H1 (cell line): ENCODE measurements at places on chromosomes 13 and 19. TPM values are rescaled to one million over a fixed set of nuclear protein-coding genes. Genes with fewer than 3 reads are reported as not detected.
A peak's percentile ranks its signal among the peaks of the same experiment; 100 is the strongest.

- no peaks in the 10 kb centered on the region for H3K27me3 ChIP-seq
- H3K4me1 ChIP-seq: peaks cover 19% of the 10 kb centered on the region
- H3K4me3 ChIP-seq: no peak overlapping the region
- peak; percentile 89 for DNase-seq
- H3K36me3 ChIP-seq: peaks cover 9% of the 10 kb centered on the region; the same call in 1 of the 2 replicates
Measured at GRCh38 chr19:56105090-56105701, 15.9 kb downstream of the ZNF787 start.

DNA sequence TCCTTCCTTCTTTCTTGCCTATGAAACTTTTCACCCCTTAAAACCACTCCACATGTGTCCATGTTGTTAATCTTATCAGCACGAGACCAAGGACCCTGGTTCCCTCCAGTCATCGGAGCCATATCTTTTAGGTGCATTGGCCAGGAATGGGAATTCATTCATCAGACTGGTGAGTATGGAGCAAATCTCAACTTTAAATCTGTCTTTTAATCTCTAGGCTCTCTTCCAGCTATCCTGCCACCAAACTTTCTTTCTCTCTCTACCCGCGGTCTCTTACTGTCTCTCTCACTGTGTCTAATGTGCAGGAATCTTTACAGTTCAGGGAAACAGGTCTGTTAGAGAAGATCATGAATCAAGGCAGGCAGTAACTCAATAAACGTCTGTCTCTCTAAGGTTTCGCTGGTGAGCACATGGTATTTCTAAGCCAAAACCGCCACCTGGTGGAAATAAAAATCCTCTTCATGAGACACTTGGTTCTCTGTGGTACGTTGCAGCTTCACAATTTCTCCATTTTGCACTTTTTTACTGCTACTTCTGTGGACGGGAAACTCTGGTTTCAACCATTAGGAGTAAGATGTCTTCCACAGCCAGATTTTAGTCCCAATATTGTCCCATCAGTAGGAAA is 16.1 kb downstream of the LGALS16 start:
- peak; percentile 15 for DNase-seq
- no peak overlapping the region for H3K4me3 ChIP-seq
- H3K27ac ChIP-seq: no peak overlapping the region
- no peaks in the 10 kb centered on the region for H3K4me1 ChIP-seq
- H3K27me3 ChIP-seq: no peaks in the 10 kb centered on the region

DNA sequence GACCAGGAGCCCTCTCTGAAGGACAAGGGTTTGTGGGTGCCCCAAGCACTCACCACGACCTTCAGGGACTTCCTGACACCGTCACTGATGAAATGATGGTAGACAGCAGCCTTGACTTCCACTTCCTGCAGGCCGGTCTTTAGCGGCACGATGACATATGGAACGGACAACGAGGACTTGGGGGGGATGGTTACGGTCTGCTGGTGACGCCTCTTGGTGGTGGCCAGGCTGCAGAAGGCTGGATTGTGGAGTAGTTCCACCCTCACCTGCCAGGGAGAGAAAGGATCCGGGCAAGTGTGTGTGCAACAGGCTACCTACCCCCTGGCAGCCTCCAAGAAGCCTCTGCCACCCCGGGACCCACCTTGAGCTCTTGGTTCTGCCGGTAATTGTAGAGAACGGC is 23.2 kb downstream of the C3 start:
- no peak for DNase-seq
- no peaks in the 10 kb centered on the region for H3K27me3 ChIP-seq
- no peak overlapping the region for H3K4me3 ChIP-seq
- H3K4me1 ChIP-seq: no peaks in the 10 kb centered on the region

DNA sequence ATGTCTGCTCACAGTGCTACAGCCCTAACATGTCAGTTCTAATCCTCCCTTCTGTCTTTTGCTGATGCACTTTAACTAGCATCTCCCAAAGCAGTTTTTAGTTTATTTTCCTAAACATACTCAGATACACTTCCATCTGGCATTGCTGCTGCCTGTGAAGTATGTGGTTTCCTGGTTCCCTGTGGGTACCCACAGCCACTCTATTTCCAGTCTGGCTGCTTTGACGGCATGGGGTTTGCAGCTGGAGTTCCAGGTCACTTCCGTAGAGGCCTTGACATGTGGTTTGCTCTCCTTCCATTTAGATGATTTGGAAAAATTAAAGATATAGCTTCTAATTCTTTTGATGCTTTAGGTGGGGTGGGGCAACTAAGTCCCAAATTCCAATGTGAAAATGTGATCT is 375.5 kb downstream of the PCDH20 start:
- no peak overlapping the region for H3K27ac ChIP-seq
- no peak for DNase-seq
- H3K4me1 ChIP-seq: no peaks in the 10 kb centered on the region
- H3K4me3 ChIP-seq: no peak overlapping the region

DNA sequence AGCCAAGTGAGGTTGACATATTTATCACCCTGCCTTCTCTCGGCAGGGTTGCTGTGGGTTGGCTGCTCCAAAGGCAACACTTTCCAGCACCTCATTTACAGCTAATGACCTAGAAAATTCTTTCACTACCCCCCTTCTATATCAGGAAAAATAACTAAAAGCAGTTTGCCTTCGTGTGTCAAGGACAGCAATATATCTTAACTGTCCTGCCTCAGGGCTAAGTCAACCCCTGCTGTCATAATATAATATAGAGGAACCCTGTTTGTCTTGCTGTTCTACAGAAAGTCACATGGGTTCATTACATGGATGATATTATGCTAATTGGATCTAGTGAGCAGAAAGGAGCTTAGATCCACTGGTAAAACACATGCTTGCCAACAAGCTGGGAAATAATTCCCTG is 28.1 kb upstream of the USP12 start:
- H3K36me3 ChIP-seq: no peaks in the 10 kb centered on the region
- H3K27ac ChIP-seq: no peak overlapping the region
- no peaks in the 10 kb centered on the region for H3K27me3 ChIP-seq
- H3K4me3 ChIP-seq: no peak overlapping the region

DNA sequence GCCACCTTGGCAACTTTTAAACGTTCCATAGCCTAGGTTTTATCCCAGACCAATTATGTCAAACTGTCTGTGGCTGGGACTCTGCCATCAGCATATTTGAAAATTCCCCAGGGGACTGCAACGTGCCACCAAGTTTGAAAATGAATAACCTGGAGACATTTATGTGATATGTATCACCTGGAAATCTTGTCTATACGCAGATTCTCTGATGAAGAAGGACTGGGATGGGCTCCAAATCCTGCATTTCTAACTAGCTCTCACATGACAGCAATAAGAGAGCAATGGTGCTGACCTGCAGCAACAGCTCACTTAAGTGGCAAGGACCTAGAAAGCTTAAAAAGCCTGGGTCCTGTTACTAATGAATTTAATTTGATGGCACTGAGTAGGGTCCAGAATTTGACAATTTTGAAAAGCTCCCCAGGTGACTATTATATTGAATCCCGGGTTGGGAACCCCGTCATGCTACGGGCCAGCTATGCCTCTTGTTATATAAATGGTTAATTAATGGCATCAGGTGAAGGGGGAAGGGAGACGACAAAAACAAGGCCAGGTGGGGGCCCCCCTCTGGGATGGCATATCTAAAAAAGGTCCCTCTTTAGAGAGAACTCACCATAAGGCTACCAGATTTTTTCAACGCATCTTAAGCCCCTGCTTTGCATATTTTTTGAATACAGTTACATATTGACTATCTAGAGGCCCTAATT is 213.7 kb downstream of the ZIC5 start:
- H3K36me3 ChIP-seq: no peaks in the 10 kb centered on the region
- no peaks in the 10 kb centered on the region for H3K4me1 ChIP-seq
- no peaks in the 10 kb centered on the region for H3K27me3 ChIP-seq
- H3K4me3 ChIP-seq: no peak overlapping the region

ENOX1 gene
- total RNA-seq: 0.37 and 0.61 TPM in 2 replicates

RDH8 gene
- total RNA-seq: not detected in 2 replicates

- DNase-seq: no peak
- H3K36me3 ChIP-seq: peaks cover 33% of the 10 kb centered on the region
- no peak overlapping the region for H3K27ac ChIP-seq
- no peaks in the 10 kb centered on the region for H3K4me1 ChIP-seq
- H3K4me3 ChIP-seq: no peak overlapping the region
- H3K27me3 ChIP-seq: no peaks in the 10 kb centered on the region
Measured at GRCh38 chr13:24911133-24911908, 147.4 kb downstream of the RNF17 start.

CADM4 gene
- 23.1 and 25.0 TPM in 2 replicates for total RNA-seq

GRCh38 chr13:43640476-43640875 is 146.3 kb downstream of the ENOX1 start:
- no peak for DNase-seq
- H3K36me3 ChIP-seq: no peaks in the 10 kb centered on the region
- no peaks in the 10 kb centered on the region for H3K27me3 ChIP-seq
- H3K4me3 ChIP-seq: no peak overlapping the region
